Coronary artery (tissue), 2 donors: ENCODE measurements at places on chromosomes 6 and 20.

DNA sequence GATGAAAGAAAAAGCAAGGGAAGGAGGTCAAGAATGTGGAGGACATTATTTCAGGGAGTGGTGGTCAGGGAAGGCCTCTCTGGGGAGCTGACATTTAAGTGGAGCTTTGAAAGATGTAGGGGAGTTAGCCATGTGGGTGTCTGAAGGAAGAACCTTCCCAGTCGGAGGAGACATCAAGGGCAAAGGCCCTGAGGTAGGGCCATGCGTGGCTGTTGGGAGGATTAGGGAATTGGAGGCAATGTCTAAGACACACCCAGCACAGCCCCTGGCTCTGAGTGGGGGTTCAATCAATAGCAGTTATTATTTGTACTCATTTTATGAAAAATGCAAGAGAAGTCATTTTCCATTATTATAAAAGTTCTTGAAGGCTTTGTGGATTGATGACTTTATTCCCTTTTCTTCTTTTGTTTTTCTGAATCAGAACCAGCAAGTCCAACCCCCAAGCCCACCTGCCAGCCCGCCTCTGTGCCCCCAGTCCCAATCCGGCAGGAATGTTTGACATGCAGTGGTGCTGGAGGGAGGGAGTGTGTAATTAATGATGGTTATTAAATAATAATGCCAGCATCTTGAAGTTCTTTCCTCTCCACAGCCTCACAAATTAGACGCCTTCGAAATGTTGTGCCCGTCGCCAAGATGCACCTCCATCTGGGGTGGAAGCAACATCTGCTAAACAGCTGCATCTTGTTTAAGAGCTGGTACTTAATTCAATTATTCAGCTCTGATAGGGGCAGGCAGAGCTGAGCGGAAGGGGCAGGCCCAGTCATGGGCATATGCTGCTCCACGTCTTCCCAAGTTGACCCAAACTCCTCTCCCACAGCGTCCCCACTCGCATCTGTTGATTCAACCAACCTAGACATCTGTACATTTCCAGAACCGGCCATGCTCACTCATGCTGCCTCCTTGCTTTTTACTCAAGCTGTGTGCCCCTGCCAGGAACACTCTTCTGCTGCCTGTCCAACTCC, 81.3 kb upstream of the SIRPA start:
- no peak for DNase-seq

- DNase-seq = no peak
These were observed 55.7 kb upstream of the SLC23A2 start for GRCh38 chr20:5056801-5057599.

DNA sequence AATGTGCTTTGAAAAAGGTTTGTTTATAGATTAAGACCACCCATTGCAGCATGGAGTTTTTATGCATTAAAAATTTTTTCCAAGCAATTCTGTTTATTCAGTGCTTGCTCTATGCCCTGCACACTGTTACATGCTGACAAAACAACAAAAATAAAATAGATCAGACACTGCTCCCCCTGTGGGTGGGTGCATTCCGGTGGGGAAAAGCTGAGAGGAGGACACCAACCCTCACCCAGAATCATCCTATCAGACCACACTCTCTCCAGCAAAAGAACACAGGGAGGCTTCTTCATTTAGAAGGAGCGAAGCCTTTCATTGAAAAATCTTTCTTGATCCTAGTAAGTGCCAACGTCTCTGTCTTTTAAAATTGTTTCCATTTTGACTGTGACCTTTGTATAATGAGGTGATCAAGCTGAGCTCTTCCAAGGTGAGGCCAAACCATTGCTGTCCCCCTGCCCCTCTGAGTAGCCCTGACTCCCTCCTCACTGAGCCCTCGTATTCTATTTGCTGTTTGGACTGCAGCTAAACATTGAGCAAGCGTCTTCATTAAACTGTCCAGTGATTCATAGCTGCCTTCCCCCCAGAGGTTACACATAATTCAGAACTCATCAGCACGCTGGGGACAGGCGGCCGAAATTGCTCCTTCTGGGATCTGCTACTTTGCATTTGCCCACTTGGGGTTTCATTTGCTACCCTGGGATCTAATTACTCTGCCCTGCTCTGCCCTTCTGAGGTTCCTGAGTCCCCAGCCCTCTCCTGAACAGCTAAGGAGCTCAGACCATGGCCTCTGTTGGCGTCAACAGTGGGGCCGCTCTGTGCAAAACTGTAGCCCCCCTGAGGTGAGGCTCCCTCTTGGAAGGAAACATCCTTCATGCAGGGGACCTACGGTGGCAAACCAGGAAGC, 102.4 kb downstream of the F13A1 start:
- no peak for DNase-seq

GRCh38 chr20:57947421-57948179, 237.8 kb upstream of the PMEPA1 start:
- DNase-seq = no peak

DNA sequence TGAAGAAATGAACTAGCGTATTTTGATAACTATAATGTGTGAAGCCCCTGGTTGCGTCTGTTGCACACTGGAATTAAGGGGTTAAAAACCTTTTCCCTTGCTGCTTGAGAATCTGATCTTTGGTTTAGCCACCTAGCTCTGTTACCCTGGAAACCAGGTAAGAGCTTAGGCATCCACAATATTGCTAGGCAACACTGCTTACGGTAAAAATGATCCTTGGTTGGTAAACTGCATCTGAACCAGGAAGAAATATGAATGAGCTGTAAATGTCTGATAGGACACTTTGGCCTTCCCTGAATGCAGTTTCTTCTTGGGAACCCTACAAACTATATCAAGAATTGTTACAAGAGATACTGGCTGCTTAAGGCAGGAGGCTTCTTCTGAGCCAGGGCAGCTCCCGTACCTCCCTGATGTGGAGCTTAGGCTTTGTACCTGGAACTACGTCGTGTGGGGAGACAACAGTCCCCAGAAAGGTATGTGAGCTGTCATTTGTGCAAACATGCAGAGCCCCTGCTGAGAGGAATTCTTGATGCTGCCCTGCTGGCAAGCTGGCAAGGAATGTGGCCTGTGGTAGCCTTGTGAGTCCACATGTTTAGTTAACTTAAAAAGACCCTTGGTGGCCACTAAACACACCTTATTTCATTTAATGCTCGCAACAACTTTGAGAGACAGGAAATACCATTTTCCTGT, 18.4 kb downstream of the UBE3D start:
- DNase-seq = no peak

DNA sequence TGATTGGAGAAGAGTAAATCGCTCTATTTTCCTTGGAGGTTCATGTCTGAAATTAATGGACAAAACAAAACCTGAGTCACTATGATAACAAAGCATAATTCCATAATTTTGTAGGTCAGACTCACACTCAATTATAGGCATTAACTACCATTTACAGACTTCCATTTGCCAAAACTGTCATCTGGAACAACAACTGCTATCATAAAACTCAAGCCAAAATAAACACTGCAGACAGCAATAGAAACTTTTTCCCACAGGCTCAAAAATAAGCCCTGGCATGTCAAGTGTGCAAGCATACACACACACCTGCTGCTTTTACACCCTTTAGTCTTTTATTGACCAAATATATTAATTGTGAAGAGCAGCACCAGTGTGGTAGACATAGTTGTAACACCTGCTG, 7.1 kb downstream of the MRPS10 start:
- no peak for DNase-seq

DNA sequence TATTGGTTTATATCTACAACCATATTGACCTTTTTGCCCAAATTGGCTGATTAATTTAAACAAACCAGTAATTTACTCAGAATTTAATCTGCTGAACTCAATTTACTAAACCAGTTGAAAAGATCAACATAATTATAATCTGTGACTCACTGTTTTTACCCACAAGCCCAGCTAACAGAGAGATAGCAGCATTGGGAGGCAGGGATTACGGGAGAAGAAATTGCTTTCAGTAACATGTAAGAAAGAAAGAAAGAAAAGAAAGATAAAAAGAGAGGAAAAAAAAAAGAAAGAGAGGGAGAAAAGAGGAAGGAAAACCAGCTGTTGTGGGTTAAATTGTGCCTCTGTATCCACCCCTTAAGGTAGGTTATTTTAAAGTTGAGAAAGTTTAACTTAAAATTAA, 13.3 kb upstream of the RHAG start:
- no peak for DNase-seq

DNA sequence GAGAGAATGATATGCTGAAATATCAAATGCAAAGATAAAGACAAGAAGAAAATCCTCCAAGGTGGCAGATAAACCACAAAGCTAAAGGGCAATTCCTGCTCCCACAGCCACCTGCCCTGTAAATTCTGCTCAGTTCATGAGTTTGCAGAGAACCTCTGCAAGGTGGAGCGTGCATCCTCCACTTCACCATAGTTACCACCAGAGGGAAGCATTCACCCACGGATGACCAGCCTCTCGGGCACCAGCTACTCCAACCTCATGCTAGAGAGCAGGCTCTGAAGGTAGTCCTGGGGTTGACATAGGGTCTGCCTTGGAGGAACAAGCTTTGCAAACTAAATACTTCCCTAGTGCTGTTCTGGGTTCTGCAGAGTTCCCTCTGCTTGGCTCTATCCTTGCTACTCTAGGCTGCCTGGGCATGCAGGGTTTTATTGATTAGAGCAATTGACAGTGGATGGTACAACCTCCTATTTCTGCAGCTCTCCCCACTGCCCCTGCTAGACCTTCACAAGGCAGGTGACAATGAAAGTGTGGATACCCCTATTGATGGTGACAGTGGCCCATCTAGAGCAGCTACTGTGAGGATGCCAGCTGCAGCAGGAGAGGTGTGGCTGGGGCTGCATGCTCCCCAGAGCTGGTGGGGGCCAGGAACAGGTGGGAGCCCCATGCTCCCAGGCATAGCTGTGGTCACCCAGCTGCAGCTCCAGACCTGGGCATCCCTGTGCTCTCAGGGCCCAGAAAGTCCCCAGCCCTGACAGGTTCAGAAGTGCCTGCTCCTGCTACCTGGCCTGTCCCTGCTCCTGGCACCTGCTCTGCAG, 51.1 kb downstream of the GGTLC1 start:
- DNase-seq = no peak

DNA sequence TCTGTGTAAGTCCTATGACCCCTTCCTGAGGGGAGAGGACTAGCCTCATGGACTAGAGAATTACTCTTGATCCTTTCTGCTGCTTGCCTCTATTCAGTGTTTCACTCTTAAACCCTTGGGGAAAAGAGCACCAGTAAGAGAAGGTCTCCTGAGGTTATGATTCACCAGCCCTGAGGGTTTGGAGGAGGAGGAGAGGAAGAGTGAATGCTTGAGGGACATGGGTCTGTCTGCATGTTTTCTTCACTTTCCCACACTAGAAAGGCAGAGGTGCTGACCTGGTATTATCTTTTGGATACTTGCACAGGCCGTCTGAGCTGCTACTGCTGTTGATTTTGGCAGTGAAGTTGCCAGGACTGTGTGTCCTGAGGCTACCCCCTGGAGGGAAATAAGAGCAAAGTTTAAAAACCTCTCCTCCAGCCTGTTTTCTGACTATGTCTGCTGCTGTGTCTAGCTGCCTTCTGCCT, 78.3 kb downstream of the CD109 start:
- no peak for DNase-seq

GRCh38 chr6:18753076-18753475, 365.9 kb downstream of the RNF144B start:
- no peak for DNase-seq

DNA sequence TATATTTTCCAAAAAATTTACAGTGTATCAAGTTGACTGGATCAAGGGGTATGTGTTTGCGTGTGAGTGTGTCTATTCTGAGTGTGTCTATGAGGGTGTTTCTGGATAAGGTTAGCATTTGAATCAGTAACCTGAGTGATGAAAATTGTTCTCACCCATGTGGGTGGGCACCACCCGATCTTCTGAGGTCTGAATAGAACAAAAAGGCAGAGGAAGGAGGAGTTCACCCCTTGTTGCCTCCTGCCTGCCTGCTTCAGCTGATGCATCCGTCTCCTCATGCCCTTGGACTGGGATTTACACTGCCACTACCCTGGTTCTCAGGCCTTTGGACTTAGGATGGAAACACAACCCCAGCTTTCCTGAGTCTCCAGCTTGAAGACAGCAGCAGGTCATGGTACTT, 13.7 kb upstream of the PRND start:
- no peak for DNase-seq
